Hematopoietic multipotent progenitor cell treated with erythropoietin and hydrocortisone succinate and interleukin-3 and kit ligand, for 15 days (in vitro differentiated cells): ENCODE measurements at places on chromosomes 7 and 10.

GRCh38 chr7:93011351-93012294 is 106.2 kb downstream of the SAMD9 start:
- DNase-seq: no peak

GRCh38 chr10:11760861-11761260 is 18.7 kb downstream of the ECHDC3 start:
- DNase-seq: no peak

DNA sequence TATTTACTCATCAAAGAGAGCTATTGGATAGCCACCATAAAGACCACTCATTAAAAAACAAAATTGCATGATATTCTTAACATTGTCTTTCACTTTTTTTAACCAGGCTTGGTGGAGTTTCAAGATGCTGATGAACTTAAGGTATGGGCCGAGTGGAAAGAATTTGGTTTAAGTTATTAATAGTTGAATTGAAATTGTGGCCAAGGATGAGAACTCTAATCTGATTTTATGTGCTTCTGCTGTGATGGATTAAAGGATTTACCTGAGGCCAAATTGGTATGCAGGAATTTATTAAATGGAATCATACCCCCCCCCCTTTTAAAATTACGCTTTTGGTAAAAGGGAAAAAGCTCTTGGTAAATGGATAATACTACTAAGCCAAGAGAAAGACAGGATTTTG is 33.8 kb upstream of the TOMM7 start:
- no peak for DNase-seq

DNA sequence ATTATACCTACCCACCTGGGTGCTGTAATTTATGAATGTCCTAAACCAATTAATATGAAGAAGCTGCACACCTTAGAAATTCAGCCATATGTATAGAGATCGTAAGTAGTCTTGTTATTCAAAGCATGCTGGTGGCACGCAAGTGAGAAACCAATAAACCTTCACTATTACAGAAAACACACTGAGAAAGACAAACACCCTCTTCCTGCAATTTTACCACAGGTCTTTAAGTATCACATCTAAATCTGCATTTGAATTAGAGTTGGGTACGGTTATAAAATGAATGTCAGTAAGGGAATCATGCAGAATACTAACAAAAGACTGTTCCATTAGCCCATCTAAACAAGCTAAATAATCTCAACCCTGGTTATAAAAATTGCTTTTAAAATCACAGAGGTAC is 33.8 kb downstream of the CCNJ start:
- no peak for DNase-seq

GRCh38 chr7:29142021-29142727 is 4.2 kb downstream of the CPVL start:
- DNase-seq: no peak

DNA sequence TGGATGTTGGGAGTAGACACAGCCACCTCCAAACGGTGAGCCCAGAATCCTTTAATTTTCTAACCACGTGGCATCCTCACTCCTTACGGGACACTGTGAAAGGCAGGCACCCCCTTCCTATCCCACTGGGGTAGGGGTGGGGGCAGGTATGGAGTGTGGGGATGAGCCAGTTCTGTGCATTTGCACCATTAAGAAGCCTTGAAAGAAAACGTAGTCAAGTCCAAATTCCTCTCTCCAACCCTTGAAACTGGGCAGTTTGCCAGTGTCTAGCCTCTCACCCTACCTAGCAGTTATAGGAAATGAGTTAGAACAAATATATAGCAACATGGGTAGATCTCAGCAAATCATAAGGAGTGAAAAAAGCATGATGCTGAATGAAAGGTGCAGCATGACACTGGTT is 92.4 kb upstream of the LEP start:
- no peak for DNase-seq

- DNase-seq: no peak
Measured at GRCh38 chr10:114071178-114071577, 27.5 kb downstream of the ADRB1 start.

DNA sequence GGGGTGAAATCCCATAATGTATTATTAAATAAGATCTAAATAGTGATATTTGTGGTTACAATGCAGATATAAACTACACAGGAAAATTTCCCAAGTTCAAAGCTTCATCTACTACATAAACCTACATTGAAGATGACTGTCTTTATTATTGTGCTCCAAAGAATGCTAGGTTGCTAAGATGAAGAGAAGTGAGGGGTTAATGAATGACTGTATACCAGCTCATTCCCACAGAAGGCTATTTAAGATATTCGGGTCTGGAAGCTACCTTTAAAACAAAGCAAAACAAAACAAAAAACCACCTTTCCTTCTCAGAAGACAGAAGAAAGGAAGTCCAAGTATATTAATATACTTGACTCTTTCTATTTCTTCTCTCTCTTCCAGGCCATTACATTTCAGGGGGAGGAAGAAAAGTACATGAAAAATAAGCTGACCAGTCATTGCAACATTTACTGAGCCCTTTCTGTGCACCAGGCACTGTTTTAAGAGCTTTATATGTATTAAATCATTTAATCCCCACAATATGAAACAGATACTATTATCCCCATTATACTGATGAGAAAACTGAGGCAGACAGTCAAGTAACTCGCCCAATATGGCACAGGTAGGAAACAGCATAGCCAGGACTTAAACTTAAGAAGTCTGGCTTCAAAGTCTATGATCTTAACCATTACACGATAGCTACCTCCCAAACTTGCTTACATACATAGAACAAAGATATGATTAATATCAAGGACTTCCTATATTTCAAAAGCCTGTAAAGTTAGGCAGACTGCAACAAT is 48.1 kb downstream of the TNPO3 start:
- DNase-seq: no peak

DNA sequence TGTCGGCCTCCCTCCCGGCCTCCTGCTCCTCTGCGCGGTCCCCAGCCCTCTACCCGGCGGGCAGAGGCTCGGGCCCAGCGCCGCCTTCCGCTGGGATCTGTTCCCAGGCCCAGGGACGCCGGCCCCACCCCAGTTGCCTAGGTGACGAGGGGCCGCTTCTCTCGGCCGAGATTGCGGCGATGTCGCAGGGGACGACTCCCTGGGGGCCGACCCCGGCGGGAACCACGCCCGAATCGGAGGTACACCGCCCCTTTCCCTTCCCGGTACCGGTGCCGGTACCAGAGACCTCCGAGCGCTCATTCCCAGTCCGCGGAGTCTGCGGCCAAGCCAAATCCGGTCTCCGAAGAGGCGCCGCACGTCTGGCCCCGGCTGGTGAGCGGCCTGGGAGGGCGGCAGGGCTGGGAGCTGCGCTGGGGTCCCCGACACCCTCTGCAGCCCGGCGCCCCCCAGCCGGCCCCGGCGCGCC is at the start of gene CABCOCO1:
CABCOCO1 (plus strand) TSS at position 136 of the 466 bp plus-strand sequence; CDS start at position 180, 44 bp downstream.
- no peak for DNase-seq

DNA sequence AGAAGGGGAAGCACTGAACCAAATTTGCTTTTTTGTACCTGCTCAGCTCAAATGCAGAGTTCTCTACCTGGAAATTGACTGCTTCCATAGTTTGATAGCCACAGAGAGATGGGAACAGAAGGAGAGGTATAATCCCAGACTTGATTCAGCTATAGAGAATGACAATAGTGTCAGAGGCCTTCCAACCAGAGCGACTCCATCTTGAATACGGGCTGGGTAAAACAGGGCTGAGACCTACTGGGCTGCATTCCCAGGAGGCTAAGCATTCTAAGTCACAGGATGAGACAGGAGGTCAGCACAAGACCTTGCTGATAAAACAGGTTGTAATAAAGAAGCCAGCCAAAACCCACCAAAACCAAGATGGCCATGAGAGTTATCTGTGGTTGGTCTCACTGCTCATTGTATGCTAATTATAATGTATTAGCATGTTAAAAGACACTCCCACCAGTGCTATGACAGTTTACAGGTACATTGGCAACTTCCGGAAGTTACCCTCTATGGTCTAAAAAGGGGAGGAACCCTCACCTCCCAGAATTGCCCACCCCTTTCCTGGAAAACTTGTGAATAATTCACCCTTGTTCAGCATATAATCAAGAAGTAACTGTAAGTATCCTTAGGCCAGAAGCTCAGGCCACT is 42.7 kb upstream of the ATRNL1 start:
- DNase-seq: no peak

GRCh38 chr7:76343294-76343930 is 15.4 kb downstream of the YWHAG start:
- no peak for DNase-seq

- DNase-seq: no peak
Measured at GRCh38 chr10:23914641-23915040, 294.3 kb upstream of the KIAA1217 start.

GRCh38 chr7:122255454-122255853 is 49.1 kb downstream of the FEZF1 start:
- DNase-seq: no peak

DNA sequence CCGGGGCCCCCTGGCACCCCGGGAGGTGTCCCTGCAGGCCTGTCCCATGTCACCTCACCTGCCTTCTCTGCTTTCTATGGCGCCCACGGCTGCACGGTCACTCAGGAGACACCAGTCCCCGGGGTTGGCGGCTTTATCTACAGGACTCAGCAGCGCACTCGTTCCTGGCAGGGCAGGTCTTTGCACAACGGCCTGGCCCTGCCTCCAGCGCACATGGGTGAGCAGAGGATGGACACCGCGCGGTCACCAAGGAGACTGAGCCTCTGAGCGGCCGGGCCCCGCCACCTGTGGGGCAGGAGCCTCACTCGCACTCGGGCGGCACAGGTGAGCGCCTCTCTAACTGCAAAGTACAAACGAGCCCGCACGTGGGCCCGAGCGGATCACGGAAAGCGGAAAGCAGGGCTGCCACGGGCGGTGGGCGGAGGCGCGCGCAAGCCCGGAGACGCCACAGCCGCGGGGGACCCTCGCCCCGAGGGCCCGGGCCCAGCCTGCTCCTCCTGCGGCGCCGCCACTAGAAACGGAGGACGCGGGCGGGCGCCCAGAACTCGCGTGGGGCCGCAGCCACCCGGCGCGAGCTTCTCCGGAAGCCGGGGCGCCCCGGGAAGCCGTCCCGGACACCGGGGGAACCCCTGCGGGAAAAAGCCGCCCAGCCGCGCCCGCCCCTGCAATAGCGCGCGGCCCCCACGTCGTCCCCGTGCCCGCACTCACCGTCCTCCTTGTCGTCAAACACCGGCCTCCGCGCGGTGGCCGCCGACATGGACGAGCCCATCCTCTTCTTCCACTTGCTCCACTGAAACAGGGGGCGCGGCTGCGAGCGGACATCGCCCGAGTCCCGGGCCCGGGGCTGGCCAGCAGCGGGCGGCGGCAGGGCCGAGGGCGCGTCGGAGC is 642 bp downstream of the STK32C start:
- DNase-seq: no peak

DNA sequence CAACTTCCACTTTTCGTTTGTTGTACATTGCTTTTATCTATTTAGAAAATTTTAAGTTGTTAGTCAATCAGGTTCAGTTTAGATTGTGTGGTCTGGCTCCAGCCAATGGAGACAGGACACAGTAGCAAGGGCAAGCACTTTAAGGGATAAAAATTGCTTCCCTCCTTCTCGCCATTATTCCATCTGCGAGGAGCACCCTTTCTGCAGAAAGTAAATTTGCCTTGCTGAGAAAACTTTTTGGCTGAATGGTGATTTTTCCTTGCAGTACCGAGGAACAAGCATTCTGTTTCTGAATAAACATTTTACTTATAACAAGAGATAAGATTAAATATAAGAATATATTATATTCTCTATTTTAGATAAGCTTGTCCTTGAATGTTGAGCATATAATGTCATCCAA is 34.5 kb downstream of the VIM start:
- DNase-seq: no peak

DNA sequence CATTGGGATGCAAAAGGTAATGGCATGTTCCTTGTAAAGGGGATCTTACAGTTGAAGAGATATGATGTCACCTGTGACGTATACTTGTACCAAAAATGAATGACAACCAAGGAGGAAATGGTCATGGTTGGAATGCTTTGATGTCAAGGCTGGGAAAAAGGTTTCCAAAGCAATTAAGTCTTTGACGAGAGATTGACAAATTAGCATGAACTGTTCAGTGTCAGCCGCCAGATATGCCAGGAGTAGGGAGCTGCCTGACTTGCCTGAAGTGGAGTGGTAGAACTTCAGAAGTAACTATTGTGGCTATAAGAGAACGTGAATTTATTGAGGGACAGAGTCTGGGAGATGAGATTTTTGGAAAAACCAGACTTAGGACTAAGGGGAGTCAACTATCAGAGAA is 88.1 kb downstream of the SEPTIN7 start:
- DNase-seq: no peak

- no peak for DNase-seq
Measured at GRCh38 chr10:122853665-122854313, 8.1 kb upstream of the CUZD1 start.

DNA sequence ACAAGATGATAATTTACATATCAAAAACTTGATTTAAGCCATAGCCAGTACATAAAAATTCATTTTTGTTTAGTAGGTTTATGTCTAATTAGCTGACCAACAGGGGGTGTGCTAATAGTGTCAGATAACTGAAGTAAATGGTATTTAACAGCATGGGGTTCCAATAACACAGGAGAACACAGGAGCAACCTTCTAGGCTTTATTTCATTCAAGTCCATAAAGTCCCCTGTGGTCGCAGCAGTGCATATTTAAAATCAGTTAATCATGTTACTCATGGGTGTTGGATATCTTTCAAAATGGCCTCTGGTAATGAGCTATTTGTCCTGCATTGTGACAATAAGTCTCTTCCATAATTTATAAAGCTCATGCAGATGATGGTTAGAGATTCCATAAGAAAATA is 238.6 kb downstream of the CNTNAP2 start:
- DNase-seq: no peak

- no peak for DNase-seq
Measured at GRCh38 chr10:9229702-9230244, 1175.3 kb downstream of the GATA3 start.
